ENCODE measurements at places on chromosomes 3 and 15.
A peak's percentile ranks its signal among the peaks of the same experiment; 100 is the strongest.

- DNase-seq: no peak
Observed at GRCh38 chr3:37214076-37214475, 39.7 kb upstream of the LRRFIP2 start.

- no peak for DNase-seq
Observed at GRCh38 chr3:179000144-179000543, 71.5 kb downstream of the ZMAT3 start.

GRCh38 chr3:134345202-134345601 is 29.0 kb downstream of the AMOTL2 start:
- no peak for DNase-seq

DNA sequence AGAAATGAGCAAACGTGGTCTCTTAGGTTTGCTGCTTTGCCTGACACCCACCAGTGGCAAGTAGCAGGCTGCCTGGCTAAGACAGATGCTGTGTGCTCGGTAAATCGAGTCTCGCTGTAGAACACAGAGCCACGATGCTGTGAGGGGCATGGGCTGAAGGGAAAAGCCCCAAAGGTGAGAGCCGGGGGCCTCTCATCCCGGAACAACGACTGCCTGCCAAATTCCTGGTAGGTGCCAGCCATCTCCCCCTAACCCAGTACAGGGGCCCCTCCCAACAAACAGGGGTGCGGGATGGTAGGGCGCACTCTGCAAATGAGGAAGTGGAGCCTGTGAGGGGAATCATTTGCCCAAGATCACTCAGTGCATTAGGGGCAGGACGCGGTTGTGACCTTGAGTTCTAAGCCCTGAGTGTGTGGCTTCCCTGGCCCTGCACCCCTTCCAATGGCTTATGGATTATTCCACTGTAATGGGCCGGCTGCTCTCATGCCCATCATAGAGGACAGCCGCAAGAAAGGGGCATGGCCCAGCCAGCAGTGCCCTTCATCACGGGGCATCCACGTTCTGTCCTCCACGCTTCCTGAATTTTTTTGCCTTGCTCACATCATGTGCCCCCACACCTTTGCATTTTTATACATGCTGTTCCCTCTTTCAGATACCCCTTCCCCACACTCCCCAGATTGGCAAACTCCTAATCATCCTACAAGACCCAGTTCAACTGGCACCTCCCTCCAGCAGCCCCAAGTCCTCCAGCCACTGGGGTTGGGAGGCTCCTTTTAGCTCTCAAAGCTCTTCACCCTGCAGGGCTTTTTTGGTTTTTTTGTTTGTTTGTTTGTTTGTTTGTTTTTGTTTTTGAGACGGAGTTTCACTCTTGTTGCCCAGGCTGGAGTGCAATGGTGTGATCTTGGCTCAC is 125.4 kb downstream of the NUP210 start:
- no peak for DNase-seq

DNA sequence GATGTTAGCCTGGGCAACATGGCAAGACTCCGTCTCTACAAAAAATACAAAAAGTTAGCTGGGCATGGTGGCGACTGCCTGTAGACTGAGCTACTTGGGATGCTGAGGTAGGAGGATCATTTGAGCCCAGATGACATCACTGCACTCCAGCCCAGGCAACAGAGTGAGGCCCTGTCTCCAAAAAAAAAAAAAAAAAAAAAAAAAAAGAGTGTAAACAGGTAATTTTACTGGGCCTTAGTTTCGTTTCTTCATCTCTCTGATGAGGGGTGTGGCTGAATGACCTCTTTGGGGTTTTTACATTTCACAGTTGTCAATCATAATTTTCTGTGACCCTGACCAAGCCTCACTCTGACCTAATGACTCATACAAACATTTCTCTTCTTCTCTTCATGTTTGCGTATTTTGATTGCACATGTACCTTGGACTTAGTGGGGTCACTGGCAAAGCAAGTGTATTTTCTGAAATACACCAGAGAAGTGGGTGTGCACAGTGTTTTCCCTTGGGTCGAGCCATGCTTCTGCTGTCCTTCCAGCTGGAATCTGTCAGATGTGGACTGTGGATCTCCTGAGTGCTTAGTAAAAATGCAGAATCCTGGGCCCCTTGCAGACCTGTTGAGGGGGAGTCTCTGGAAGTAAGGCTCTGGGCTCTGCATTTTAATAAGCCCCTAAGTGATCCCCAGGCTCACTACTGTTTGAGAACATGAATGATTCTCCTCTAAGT is 140.5 kb downstream of the FNDC3B start:
- no peak for DNase-seq

GRCh38 chr3:52454250-52454937 is 553 bp upstream of the TNNC1 start:
- no peak for DNase-seq

- DNase-seq: peak; percentile 78
Observed at GRCh38 chr15:52021128-52021671, 2.2 kb downstream of the MAPK6 start.

DNA sequence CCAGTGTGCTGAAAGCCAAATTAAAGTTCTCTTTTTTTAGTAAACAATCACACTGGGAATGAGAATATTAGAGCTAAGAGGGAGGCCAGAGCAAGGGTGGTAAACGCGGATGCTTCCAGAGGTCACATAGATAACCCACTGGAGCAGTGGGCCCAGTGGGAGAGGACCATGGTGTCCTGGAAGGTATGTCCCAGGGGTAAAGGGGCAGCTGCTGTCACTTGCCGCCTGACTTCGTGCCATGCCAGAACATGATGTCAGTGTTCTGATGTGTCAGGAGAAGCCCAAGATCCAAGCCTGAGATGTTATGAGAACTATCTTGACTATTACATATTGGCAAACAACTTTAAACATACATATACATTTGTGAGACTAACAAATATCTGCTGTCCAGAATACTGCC is 211.9 kb upstream of the IL12A start:
- no peak for DNase-seq

DNA sequence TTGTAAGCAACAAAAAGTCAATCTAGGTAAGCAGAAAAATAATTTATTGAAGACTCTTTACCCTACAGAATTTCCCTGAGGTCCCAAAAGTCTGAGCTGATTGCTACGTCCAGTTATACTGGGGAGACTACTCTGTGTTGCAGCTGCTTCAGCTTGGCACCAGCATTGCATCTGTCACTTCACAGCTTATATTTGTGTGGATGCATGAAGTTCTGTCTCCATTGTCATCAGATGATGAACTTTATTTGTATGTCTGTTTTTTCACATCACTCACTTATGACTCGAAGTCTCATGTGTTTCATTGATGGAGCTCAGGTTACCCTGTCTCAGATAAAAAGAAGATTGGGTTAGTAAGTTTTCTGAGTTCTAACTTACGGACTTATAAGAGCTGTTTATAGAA is 75.3 kb upstream of the LRRFIP2 start:
- DNase-seq: no peak

- no peak for DNase-seq
Observed at GRCh38 chr3:140399871-140400270, 278.0 kb upstream of the TRIM42 start.

DNA sequence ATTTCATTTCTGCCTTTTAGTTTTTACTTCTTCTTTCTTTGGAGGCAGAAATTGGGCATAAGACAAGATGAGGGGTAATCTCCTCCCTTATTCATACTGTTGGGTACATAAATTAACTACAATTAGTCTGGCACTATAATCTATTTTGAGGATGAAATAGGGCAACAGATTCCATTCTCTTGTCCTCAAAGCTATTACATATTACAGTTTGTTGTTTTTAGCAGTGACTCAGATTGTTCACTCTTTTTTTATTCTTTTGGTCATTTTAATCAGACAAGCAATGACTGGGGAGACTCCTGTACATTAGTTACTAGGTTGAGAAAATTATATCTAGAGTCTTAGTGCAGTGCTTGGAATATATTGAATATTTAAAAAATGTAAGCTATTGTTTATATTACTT is 556.0 kb downstream of the OTOL1 start:
- no peak for DNase-seq

GRCh38 chr3:184688251-184688881 is 23.5 kb downstream of the MAGEF1 start:
- DNase-seq: no peak

GRCh38 chr3:172171396-172172075 is 132.2 kb downstream of the FNDC3B start:
- DNase-seq: no peak

- no peak for DNase-seq
Observed at GRCh38 chr3:54858093-54858785, 69.6 kb downstream of the LRTM1 start.

GRCh38 chr15:23764716-23765115 is 77.6 kb upstream of the NDN start:
- DNase-seq: no peak

DNA sequence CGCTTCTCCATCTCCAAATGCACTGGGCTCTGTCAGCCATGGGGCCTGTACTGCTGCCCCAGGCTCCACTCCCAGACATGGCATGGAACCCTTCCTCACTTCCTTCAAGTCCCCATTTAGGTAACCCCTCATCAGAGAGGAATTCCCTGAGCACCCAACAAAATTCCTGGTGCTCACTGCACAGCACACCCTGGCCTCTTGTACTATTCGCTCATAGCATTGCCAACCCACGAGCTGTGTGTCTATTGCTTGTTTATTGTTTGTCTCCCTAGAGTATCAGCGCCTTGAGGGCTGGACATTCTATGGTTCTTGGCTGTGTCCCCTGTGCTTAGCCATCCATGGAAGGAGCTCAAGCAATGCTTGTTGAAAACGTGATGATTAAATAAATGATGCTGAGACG is 46.1 kb upstream of the SLCO2A1 start:
- no peak for DNase-seq

DNA sequence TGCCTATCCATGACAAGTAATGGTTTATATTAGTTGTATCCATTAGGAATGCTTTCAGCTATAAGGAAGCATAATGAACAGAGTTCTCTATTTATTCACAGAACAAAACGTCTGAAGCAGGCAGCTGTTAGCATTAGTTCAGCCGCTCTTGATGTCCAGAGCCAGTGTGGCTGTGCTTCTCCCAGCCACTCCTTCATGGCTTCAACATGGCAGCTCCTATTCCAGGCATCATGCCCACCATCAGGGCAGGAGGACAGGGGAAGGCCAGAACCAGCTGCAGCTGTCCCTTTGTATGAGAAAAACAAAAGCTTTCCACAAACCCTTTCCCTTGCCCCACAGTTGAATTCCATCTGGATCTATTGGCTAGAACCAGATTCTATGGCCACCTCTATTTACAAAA is 12.9 kb upstream of the SNRK start:
- DNase-seq: no peak

DNA sequence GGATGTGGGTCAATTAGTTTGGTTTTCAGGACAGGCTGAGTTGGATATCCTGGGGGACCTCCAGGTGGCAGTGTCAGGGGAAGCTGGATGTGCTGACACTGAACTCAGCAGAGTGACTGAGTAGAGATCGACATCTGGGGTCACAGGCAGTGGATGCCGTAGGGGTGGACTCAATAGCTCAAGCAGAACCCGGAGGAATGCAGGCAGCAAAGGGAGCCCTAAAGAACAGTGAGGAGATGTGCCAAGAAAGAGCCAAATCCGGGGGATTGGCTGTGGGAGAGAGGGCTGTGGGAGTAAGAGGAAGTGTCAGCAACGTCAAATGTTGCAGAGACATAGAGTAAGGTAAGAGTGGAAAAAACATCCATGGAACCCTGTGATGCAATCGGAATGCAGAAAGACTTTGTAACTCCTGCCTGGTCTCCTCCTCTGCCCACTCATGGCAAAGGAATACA is 11.6 kb downstream of the CCR5AS start:
- no peak for DNase-seq

GRCh38 chr3:69161587-69162307 is 39.4 kb upstream of the LMOD3 start:
- peak; percentile 37 for DNase-seq

GRCh38 chr3:135083179-135083578 is 288.1 kb downstream of the EPHB1 start:
- no peak for DNase-seq

DNA sequence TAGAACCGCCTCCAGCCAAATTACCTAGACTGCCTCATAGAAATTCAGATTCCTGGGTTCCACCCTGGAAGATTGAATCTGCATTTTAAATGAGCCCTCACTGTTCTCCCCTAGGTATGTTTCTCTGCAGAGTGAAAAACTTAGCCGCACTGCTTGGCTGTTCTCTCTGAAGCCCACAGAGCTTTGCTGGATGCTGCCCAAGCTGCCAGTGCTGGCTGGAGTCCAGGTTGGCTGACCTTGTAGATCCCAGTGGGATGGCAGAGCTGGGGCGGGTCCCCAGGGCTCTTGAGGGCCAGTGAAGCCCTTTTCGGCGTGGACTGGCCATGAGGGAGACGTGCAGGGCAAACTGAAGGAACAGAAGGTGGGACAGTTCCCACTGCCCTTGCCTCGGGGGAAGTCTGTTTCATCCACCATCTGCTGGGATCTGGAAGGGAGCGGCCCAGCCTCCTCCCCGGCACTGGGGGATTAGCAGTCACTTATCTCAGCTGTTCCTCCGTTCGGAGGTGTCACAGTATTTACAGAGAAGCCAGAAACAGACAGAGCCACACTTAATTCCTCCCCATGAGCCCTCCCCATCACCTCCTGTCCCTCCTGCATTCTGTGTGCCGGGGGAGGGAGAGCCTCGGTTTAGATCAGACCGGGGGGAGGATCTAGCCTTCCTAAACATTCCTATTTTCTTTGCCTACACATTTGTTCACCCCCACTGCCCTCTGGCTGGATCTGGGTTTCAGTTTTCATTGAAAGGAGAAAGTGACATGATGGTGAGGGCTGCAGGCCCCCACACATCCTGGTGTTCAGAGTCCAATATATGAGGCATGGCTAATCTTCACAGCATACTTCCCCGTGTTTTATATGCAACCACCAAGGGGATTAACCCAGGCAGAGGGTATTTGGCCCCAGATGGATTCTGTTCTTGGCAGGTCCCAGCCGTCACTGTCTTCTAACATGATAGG is 4.1 kb upstream of the ACTC1 start:
- no peak for DNase-seq

- DNase-seq: no peak
Observed at GRCh38 chr3:2082871-2083480, 15.7 kb upstream of the CNTN4 start.

- DNase-seq: no peak
Observed at GRCh38 chr3:185263423-185263822, 9.6 kb upstream of the EHHADH start.

- no peak for DNase-seq
Observed at GRCh38 chr15:32982001-32982400, 212.5 kb downstream of the FMN1 start.

DNA sequence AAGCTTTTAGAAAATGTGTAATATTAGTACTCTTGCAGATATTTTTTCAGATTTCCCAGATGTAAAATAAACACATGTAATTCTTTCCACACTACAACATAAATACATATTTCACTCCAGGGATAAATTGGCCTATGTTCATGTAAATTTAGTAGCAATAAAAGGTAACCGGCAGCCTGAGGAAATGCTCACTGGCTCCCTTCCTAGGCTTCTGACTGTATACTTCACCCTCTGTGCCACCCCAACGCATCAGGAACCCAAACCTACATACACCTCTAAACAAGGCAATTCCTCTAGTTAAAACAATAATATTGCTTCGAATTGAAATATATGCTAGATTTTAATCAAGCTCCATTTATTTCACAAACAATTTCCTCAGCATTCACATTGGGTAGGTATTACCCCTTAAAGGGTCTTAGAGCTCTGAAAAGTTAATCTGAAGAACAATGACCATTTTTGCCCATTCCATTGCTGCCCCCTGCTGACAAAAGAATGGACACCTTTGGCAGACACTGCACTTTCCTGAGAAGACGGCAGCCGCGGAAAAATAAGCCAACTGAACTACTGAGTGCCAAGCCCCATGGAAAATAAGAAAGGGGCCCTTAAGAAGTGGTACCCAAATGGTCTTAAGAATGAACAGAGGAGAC is 212.5 kb downstream of the OSBPL10 start:
- peak; percentile 66 for DNase-seq

All from activated CD4-positive, alpha-beta T cell treated with anti-CD3 and anti-CD28 coated beads for 48 hours (primary cell).